ENCODE measurements at places on chromosomes 2 and 18.

GRCh38 chr2:74128206-74128605 lies 19.5 kb downstream of the BOLA3 start:
- no peak for DNase-seq

DNA sequence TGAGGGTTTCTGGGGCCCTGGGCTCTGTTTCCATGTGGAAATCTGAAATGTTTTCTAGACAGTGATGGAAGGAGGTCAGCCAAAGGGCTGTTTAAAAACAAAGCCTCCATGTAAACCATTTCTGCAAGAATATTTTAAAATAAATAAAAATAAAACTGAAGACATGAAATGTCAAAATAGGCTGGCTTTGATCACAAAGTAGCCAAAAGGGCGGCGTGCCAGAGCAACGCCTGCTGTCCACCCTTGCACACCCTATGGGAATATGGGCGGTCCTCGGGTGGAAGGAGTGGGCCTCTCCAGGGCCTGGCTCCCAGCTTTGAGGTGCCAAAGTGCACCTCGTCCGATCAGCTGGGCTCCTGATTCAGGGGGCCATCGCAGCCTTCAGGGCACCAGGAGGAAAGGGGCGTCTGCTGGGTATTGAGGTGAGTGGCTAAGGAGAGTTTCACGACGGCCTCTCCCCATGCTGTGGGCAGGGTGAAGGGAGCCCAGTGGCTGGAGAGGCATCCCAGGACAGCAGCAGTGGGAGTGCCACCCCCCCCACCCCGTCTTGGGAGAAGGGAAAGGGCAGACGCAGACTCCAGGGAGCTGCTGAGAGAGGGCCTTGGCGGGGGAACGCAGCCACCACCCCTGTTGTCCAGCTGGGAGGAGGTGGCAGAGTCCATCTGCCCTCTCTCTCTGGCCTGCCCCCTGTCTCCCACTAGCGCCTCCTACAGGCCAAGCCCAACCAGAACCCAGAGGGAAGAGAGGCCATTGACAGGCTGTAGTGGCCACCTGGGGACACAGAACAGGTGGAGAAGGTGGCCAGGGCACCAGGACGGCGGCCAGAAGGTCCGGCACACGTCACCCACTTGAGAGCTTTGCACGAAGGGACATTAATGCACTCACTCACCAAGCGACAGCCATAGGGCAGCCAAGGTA lies 5.7 kb upstream of the ERFE start:
- DNase-seq, result no peak

GRCh38 chr2:200216310-200216709 lies 90.2 kb upstream of the SPATS2L start:
- DNase-seq, result no peak

DNA sequence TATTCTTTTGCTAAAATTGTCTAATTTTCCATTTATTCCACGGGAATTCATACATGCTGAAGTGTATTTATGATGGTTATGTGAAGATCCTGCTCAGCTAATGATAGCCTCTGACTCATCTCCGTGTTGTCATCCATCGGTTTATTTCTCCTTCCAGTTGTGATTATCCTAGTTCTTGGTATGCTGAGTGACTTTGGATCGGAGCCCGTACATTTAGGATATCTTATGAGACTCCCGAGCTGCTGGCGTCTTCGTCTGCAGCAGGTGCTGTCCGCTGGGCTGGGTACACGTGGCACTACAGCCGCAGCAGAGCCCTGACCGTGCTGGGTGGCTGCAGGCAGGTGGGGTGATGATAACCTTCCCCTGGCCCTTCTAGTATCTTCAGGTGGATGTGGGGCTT lies 40.1 kb upstream of the GALR1 start:
- no peak for DNase-seq

DNA sequence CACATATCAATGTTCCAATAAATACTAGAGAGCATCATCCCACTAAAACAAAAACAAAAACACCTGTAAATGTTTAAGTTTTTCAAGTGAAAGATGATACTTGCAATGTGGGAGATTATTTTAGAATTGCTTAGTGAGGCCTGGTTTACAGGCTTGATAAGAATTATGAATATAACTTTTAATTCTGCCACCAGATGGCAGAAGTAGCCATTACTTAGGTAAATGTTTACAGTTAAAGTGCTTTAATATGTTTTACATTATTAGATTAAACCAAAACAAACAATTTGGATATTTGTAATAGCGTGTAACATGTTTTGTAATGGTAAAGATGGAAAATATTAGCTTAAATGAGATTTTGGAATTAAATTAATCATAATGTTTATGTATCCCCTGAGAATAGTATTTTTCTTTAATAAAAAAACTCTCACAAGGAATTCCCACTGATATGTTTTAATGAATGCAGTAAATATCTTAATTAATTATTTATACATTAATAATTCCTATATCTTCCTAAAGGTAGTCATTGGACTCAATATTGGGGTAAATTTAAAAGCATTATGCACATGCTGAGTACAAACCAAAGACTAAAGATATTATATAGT lies 522.0 kb downstream of the SPAG16 start:
- DNase-seq, result no peak
